ENCODE measurements at places on chromosomes 3 and 15.

DNA sequence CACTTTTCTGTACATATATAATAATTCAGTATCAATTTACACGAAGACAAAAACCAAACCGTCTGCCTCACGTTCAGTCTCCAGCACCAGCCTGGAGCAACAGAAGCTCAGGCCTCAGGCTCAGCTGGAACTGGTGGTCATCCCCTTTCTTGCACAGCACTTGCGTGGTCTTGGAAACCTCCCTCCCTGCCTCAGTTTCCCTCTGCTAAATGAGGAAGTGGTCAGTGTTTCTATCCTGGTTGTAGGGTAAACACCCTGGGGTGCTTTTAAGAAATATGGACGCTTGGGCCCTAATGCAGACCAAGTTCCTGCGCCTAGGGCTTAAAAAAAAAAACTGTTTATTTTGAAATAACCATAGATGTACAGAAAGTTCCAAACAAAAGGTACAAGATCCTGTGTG lies 21.6 kb downstream of the IQSEC1 start:
- no peak for DNase-seq

GRCh38 chr3:129033633-129034321 lies 26.8 kb upstream of the GP9 start:
- DNase-seq = no peak

DNA sequence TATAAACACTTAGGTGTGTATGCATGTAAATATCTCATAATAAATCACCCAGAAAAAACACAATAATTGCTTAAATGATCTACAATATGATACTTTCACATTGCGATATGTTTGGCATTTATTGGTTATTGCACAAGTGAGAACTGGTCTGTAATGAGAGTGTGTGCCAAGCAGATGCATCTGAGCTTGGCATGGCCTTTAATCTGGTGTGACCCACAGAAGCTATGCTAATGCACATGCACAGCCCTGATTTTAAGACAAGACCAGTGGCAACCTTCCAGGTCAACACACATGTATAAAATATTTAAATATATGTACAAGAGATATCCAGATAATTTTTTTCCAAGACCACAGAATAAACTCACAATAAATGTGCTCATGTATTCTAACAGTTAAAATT lies 42.7 kb downstream of the C2CD4A start:
- DNase-seq = no peak

- DNase-seq = no peak
Measured at GRCh38 chr3:186998937-186999368, 68.6 kb downstream of the ST6GAL1 start.

DNA sequence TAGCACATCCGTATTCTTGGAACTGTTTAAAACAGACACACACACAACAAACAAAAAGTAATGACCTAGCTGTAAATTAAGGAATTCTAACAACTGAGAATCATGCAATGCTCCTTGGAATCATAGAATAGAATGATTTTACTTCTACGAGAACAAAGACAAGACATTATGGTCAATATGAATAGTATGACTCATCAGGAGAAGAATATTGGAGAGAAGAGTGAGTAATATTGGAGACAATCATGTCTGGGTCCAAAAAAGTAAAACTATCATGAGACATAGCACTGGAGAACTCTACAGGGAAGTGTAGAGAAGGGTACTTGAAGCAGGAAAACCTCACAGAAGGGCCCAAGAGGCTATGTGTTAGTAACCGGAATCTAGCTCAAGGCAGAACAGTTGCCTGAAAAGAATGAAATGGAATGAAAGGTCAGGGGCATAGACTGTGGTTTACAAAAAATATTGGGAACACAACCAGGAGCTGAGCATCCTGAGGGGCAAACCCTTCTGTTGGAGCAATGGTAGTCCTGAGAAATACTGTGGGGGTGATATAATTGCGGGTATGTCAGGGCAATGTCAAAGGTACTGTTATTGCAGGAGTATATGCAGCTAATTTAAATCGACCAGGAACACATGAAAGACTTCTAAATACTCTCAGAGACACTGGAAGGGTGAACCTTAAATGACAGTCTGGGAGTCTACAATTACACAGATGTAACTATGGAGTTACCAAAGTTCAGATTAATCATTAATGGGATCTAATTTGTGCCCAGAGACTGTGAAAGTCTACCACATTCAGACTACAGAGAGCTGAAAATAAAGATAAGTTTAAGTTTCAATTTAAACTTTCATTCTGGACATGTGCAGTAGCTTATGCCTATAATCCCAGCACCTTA lies 201.2 kb downstream of the BCHE start:
- no peak for DNase-seq

GRCh38 chr15:32982001-32982400 lies 212.5 kb downstream of the FMN1 start:
- no peak for DNase-seq

DNA sequence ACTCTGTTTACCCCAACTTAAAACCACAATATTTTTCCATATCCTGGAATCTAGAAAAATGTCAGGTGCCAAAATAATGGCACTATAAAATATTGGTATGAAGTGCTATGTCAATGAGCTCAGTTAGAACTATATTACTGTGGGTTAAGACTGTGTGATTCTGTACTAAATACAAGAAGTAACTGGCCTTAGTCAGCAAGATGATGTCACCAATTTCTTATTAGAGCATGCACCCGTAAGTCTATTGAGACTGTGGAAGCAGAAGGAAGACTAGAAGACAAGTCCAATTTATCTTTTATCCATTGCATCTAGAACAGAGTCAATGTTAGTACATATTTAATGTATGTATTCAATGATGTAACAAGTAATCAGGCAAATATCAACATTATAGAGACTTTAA lies 25.0 kb downstream of the LRRC58 start:
- DNase-seq = no peak

DNA sequence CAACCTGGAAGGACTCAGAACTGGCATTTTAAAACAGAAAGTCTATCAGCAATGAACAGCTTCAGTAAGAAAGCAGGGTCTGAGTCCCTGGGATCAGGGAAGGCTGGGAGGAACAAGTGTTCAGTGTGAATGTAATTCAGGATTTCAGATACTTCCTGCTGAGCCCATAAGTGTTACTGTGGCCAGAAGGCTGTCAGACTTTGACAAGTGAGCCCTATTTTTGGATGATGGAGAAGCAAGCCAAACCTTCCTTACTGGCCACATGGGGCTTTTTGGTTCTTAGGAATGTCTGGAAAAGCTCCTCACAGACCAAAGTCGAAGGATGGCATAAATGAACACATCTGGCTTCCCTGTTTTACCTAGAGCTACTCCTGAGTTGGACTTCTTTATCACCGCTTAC lies 157.2 kb downstream of the BBX start:
- DNase-seq = no peak

DNA sequence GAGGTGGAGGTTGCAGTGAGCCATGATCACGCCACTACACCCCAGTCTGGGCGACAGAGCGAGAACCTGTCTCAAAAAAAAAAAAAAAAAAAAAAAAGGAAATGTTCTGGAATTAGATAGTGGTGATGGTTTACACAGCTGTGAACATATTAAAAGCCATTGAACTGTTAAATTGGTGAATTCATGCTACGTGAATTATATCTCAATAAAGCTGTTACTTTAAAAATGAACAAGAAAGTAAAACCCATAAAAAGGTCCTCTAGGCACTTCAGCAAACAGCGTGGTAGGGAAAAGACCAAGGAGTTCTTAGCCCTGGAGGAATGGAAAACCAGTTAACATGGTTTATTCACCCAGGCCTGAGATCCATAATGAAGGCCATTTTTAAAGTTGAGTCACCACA lies 180.1 kb downstream of the ATG7 start:
- no peak for DNase-seq

- no peak for DNase-seq
Measured at GRCh38 chr3:99534951-99535704, 103.3 kb upstream of the COL8A1 start.

DNA sequence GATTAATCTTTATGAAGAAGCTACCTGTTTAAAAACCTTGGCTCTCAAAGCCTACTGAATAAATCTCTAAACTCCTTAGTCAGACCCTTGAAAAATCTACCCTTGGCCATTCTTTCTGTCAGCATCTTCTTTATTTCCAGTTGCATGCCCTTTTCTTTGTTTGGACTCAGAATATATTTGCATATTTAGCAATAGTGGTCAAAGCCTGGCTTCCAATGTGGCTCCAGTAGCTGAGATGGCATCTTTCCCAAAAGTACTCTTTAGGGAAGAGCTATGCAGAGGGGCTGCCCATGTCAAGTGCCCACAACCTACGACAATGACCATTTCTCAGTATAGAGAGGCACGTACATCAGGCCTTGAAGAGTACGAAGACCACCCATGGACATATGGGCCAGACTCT lies 47.2 kb downstream of the TLNRD1 start:
- DNase-seq = no peak

DNA sequence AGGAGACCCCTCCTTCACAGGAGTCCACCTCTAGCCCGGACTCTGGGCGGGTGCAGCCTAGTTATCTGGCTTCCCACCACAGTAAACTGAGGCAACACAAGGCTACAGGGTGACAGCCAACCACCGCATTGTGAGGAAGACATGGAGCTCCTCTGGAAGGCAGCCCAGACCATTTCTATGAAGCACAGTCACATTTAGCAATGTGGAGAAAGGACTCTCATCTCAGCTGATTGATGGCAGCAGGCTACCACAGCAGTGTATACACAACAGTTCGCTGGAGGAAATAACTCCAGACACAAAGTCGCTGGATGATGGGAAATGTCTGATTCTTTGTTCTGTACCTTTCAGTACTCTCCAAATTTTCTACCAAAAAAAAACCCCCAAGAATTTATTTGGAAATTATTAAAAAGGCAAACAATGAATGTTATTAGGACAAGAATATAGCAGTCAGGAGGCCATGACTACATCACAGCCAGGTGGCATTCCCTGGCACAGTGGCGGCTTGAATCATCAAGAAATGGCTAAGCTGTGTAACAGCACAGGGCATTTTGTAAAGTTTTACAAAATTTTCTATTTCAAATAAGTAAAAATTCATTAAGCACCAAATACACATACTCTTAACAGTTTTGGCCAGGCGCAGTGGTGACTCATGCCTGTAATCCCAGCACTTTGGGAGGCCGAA lies 40.1 kb downstream of the FAN1 start:
- DNase-seq = no peak

DNA sequence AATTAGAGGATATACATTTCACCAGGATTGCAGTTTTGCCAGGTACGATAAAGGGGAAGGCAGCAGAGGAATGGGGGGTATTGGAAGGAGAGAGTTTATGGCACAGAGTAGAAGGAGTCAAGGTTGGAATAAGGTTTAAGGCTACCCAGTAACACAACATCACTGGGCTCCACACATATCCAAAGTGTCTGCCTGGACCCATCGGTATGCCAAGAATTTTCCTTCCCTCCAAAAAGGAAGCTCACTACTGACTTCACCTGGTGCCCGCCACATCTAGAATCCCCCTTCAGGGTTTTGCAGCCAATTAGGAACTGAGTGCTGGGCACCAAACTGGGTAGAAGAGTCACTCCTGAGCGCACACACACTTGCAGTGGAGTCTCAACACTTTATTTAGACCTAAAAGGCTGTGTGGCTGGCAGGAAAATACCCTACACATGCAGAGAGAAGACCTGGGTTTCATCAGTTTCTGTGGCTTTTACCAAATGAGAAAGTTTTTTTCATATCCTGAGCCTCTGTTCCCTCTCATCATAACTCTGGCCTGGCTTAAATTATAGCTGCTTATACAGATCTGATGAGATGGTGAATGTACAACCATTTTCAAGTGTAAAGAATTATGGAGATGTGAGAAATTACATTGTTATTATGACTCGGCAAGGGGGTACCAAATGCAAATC lies 190.8 kb upstream of the LPP start:
- DNase-seq = no peak

GRCh38 chr3:114627770-114628169 lies 333.9 kb downstream of the TIGIT start:
- no peak for DNase-seq

- DNase-seq = no peak
Measured at GRCh38 chr3:9399746-9400145, 2.3 kb downstream of the SETD5 start.

DNA sequence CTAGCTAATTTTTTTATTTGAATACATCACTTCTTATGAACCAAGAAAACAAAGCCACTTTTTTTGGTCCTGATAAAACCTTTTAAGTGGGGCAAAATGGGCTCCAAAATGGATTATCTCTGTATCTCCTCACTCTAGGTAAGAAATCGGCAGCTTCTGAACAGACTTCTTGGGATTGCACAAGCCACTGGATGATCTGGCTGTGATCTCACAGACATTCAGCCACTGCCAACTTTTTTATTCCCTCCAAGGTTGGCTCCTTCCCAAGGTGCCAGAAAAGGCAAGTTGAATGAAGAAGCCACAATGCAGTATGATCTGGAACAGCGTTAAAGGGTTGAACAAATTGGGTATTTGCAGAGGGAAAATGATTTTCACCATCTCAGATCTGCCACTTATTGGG lies 73.2 kb downstream of the PRICKLE2 start:
- DNase-seq = no peak

DNA sequence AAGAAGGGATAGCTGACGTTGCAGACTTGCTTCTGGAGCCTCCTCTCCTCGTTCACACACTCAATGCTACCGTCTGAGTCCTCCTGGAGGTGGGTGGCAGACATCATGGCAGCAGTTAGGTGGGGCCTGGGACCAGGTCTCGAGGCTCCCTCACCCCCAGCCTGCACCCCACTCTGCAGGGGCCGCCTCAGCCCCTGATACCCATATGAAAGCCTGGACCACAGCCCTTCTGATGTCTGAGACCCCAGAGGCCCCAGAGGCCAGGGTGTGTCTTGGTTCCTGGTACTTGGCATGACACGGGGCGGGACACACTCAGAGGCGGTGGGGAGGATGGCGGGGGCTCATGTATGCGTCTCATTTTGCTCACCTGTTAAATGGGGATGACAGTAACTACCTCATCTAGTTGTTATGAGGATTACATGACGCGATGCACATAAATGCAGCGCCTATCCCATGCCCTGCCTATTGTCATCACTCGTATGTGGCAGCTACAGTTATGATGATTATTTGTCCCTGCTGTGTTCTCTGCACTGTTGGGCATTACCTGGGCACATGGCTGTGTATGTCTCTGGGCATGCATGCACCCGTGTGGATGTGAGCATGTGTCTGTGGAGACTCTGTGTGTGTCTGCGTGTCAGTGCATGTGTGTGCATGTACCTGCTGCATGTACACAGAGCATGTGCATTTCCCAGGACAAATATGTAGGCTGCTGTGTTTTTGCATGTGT lies 39.9 kb downstream of the FEM1B start:
- DNase-seq = no peak

DNA sequence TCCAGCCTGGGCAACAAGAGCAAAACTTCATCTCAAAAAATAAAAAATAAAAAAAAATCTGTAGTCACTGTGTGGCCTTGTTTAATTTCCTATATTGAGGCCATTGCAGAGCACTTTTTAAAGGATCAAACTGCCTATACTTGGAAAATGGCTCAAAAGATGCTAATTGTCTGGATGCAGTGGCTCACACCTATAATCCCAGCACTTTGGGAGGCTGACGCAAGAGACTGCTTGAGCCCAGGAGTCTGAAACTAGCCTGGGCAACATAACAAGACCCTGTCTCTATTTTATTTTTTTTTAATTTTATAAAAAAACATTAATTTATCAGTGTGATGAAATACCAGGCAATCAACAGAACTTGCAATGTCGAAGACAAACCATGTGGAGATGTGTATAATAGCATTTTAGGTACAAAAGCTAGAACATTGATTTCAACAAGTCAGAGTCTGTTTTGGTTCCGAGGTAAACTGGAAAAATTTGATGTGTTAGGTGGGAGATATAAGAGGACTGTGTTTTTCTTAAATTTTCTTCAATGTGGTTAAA lies 47.0 kb upstream of the SETD2 start:
- no peak for DNase-seq
